Foreskin keratinocyte (primary cell): ENCODE measurements at places on chromosomes 1 and 21. TPM values are rescaled to one million over a fixed set of nuclear protein-coding genes. Genes with fewer than 3 reads are reported as not detected.

DNA sequence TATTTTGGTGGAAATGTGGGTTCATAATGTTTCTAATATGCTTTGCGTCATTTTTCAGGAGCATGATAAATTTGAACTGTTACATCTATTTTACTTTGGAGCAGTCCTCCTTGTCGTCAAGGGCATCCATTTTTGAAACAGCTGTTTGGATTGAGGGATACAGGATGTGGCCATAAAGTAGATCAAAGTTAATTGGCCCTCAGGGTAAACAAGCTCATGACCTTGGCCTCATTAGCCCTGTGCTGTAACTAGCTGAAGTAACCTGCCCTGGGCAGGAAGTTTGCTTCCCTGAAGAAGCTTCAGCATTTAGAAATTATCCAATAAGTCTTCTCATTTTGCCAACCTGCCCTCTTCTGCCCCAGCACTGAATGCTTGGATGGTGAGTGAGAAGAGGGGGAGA, 24.8 kb upstream of the RGL1 start:
- DNase-seq: no peak

Gene MYOM3
- total RNA-seq: 0.07 and 0.31 TPM in 2 replicates

Gene RIPK4
- 33.2 and 40.9 TPM in 2 replicates for total RNA-seq

- no peak for DNase-seq
Observed at GRCh38 chr1:172936088-172936645, 114.6 kb downstream of the TNFSF18 start.

DNA sequence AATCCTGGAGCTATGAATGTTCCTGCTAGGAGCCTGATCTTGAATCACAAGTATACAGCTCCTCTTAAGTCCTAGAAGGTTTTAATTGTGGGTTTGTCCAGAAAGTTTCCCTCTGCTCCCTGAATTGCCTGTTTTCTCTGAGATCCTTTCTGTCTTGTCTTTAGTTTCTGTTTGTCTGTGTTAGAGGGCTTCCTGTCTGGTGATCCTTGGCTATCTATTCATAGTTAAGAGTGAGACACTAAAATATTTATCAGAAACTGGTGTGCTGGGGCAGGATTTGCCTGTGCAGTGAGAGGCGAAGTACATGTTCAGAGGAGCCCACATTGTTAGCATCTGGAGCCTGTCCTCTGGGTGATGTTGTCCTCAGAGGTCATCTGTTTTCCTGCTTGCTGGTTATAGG, 45.4 kb downstream of the ETS2 start:
- DNase-seq: no peak

DNA sequence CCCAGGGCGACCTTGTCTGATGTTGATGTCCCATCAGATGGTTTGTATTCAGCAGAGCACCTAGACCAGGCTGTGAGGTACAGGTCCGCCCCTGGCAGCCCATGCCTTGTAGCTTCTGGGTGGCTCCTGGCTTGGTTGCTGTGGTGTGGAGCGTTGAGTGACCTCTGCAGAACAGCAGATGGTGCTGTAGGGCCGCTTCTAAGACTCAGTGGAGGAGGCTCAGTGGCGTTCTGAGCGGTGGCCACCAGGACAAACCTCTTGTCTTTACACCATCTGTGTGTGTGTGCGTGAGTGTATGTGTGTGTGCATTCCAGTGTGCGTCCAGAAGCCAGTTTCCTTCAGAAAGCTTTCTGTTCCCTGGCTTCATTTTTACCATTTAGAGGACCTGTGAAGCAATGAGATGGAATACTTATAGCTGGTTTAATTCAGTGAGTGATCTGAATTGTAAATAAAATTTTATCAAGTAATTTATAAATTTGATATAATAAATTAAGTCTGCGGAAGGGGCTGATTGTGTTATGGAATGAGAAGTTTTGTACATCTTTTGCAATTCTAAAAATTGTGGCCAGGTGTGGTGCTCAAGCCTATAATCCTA, 66.1 kb downstream of the ADARB1 start:
- DNase-seq: peak; percentile 44

Gene FMN2
- not detected in 2 replicates for total RNA-seq

Gene TMEM269
- not detected in 2 replicates for total RNA-seq

GRCh38 chr1:20350421-20350820, 59.7 kb downstream of the VWA5B1 start:
- DNase-seq: no peak

DNA sequence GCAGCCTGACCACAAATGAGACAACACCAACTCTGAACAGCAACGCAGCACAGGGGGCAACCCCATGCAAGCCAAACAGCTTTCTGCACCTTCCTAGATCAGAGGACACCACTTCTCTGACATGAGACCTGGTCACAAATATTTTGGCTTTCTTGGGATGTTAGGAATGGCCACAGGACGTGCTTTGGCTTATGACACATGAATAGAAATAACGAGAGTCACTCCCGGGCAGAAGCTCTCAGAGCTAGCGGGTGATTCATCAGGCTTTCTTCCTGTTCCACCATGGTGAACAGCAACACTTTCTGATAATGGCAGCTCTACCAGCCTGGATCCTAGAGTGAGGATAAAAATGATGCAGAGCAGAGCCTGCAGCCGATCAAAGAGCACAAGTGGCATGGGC, 39.4 kb downstream of the PAFAH2 start:
- DNase-seq: peak; percentile 36

DNA sequence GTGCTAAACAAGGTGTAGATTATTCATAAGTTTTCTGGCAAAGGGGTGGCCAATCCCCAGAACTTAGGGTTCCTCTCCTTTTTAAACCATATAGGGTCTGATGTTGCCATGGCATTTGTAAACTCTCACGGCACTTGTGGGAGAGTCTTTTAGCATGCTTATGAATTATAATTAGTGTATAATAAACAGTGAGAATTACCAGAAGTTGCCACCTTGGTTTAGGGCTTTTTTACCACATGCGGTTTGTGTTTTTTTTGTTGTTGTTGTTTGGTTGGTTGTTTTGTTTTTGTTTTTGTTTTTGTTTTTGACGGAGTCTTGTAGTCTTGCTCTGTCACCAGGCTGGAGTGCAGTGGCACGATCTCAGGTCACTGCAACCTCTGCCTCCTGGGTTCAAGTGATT, 8.9 kb upstream of the LAX1 start:
- DNase-seq: no peak

- DNase-seq: no peak
Observed at GRCh38 chr1:96968541-96968940, 247.0 kb downstream of the PTBP2 start.

Gene ZC3H12A
- total RNA-seq: 24.5 and 32.4 TPM in 2 replicates

Gene RGS16
- total RNA-seq: 0.07 and 0.14 TPM in 2 replicates

DNA sequence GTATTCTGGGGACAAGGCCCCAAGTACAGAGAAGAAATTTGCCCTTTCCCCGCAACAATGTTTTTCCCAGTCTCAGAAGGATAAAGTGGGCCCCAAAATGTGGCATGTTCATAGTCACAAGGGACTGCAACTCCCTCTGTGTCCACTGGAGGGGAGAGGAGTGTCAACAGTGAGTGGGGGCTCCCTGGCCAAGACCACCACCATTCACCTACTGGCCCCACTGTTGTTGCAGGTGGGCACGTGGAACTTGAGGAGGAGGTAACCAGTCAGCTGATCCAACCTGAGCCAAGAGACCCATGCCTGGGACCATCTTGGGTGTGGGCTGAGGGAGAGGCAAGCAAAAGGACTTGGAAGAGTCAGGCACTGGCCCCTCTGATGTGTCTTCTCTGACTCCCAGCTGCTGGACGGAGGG, 777 bp downstream of the NUDT17 start:
- DNase-seq: peak; percentile 25

GRCh38 chr21:21074305-21074704, 76.1 kb downstream of the NCAM2 start:
- no peak for DNase-seq

GRCh38 chr1:114353262-114353661, 157.7 kb downstream of the TRIM33 start:
- peak; percentile 31 for DNase-seq

DNA sequence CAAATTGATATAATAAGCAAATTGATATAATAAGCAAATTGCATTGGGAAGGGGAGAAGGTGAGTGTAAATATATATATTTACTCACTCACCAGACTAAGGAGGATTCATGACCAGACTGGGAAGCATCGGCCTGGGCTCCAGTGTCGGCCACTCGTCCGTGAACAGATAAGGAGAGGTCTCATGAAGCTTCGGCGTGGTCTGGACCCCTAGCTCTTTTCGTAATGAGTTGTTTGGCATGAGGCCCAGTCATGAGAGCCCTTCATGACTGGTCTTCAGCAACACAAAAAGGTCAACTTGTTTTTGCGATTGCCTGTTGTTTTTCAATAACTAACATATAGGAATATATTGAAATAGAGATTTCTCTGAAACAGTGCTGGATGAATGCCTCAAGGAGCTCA, 222.9 kb upstream of the KCNK2 start:
- DNase-seq: no peak

Gene KCNK2
- 0.28 and 0.31 TPM in 2 replicates for total RNA-seq

Gene LCE1E
- total RNA-seq: 0.28 and 0.51 TPM in 2 replicates

DNA sequence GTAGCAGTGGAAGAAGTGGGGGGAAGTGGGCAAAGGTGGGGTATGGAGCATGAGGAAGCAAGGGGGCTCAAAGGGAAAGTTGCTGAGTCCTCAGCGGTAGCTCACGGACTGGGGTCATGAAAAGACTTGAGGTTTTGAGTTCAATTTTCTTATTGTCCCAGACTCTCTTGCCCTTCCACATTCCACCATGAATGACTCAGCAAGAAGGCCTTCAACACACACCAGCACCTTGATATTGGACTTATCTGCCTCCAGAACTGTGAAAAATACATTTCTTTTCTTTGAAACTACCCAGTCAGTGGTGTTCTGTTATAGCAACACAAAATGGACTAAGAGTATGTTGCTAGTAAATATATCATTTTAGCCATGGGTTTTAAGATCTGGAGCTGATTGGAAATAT, 17.3 kb upstream of the RHBDL2 start:
- peak; percentile 70 for DNase-seq

GRCh38 chr1:145942871-145943270, 14.9 kb downstream of the LIX1L start:
- DNase-seq: no peak

- no peak for DNase-seq
Observed at GRCh38 chr1:219323426-219323825, 149.7 kb downstream of the LYPLAL1 start.

Gene WNT3A
- total RNA-seq: 0.04 TPM in 1 of 2 replicates, not detected in the other

Gene SELL
- total RNA-seq: not detected in 2 replicates

- no peak for DNase-seq
Observed at GRCh38 chr1:226060427-226060826, 2.1 kb upstream of the H3-3A start.

Gene FNBP1L
- 15.9 and 18.0 TPM in 2 replicates for total RNA-seq

DNA sequence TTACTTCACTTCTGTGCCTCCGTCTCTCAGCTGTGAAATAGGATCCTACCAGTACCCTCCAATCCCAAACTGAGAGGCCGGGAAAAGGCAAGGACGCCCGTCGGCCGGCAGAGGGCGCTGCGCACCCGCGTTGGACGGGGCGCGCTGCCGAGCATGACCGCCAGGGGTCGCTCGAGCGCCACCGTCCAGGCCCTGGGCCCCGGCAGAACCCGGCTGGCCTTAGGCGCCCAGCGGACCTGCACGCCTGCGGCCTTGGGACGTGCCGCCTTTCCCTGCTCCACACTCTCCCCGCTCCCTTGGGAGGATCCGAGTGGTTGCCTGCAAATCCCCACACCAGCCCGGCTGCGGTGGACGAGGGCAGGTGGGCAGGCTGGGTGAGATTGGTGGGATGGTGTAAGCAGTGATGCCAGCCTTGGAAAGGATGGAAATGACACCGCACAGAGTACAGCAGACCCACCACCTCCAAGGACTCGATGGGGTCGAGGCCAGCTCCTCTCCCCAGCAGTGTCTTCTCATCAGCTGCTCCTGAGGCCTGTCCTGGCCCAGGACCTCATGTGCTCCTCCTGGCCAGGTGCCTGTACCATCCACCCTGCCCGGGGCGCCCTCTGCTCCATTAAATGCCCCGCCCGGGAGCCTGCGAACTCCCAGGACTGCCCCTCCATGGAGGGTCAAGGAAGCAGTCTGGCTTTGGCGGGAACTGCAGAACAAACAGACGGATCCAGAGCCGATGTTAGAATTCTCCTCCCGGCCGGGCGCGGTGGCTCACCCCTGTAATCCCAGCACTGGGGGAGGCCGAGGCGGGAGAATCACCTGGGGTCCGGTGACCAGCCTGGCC, 47.4 kb upstream of the LBR start:
- DNase-seq: no peak

DNA sequence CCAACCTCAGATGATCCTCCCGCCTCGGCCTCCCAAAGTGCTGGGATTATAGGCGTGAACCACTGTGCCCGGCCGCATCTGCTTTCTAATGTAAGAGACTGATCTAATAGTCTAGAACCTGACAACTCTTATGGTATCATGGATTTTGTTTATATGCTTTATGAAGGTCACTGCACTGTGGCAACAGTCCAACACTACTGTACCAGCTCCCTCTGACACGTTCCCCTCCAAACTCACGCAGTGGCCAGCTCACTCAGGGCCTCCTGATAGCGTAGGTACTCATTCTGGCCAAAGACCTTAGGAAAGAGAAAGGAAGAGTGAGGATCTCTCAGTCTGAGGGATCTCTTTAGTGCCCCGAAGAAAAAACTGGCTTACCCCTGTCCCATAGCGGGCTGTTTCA, 6.0 kb upstream of the CFAP141 start:
- DNase-seq: no peak

Gene S100A1
- total RNA-seq: not detected in 2 replicates

GRCh38 chr1:218866507-218866906, 307.2 kb upstream of the LYPLAL1 start:
- DNase-seq: no peak

Gene CNKSR1
- total RNA-seq: 14.7 and 19.1 TPM in 2 replicates

GRCh38 chr1:38436006-38436405, 389.4 kb upstream of the POU3F1 start:
- DNase-seq: no peak

Gene AQP10
- total RNA-seq: 0.17 and 0.18 TPM in 2 replicates

Gene IL19
- not detected in 2 replicates for total RNA-seq

DNA sequence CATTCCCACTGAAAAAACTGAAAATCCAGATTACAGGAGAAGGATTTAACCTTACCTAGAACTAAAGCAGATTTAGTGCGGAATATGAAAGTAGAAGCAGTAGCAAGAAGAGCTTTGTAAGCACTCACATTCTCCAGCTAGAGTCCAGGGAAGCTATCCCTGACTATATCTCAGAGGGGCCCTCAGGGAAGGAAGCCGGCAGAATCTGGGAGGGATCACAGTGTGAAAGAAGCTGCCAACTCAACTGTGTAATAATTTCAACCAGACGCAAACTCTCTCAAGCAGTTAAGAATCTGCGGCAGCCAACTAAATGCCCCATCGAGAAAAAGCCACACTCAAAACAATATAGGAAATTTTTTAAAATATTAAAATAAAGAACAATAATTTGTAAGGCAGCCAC, 163.8 kb downstream of the EIF4G3 start:
- DNase-seq: no peak

Gene NUP210L
- not detected in 2 replicates for total RNA-seq

- DNase-seq: no peak
Observed at GRCh38 chr21:42017022-42017421, 6.9 kb upstream of the ZBTB21 start.

DNA sequence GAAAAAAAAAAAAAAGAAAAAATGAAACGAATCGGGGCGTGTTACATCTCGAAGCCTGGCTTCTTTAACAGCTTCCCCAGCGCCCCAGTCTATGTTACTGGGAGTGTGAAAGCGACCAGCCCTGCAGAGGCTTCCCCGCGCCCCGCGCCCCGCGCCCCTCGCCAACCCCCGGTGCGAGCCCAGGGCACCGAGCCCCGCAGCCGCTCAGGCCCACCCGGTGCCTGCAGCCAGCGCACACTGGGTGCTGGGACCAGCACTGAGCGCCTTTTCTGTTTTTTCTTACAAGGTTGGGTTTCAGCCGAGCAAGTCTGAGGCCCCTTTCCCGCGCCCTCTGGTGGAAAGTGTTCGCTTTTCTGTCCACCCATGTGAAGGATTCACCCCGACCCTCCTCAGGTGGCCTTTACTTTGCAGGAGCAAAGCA, 42.1 kb upstream of the ZNF496 start:
- no peak for DNase-seq
